B cell (primary cell): ENCODE measurements at places on chromosomes 7 and 10.

GRCh38 chr10:69703766-69704630 lies 74.0 kb downstream of the FAM241B start:
- DNase-seq = no peak

DNA sequence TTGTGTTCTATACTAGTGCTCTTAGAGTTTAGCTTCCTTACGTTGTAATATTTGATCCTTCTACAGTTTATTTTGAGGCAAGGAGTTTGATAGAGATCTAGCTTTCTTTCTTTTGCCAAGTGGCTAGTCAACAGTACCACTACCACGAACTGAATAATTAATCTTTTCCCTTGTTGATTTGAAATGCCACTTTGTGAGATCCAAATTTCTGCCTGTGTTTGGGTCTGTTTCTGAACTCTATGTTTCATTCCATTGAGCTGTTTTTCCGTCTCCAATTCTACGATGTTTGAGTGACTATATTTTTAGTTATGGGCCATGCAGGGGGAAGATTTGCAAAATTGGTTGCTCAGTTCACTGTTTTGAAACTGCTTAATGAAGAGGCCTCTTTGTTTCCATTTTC lies 134.7 kb downstream of the KIAA1217 start:
- DNase-seq = no peak

DNA sequence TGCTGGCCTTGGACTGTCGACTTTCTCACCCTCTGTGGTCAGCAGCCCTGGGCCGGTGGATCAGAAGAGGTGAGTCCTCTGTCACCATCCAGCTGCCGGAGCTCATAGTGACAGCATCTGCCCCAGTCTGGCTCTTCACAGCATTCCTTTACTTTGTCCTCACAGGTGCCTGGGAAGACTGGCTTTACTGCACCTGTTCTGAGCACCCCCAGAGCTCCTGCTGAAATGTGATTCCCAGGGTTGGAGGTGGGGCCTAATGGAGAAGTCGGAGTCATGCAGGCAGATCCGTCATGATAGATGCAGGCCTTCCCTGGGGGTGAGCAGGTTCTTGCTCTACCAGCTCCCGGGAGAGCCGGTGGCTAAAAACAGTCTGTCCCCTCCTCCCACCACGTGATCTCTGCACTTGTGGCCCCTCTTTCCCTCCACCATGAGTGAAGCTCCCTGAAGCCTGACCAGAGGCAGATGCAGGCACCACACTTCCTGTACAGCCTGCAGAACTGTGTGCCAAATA lies 171.5 kb downstream of the ZMYND11 start:
- DNase-seq = peak; percentile 61

DNA sequence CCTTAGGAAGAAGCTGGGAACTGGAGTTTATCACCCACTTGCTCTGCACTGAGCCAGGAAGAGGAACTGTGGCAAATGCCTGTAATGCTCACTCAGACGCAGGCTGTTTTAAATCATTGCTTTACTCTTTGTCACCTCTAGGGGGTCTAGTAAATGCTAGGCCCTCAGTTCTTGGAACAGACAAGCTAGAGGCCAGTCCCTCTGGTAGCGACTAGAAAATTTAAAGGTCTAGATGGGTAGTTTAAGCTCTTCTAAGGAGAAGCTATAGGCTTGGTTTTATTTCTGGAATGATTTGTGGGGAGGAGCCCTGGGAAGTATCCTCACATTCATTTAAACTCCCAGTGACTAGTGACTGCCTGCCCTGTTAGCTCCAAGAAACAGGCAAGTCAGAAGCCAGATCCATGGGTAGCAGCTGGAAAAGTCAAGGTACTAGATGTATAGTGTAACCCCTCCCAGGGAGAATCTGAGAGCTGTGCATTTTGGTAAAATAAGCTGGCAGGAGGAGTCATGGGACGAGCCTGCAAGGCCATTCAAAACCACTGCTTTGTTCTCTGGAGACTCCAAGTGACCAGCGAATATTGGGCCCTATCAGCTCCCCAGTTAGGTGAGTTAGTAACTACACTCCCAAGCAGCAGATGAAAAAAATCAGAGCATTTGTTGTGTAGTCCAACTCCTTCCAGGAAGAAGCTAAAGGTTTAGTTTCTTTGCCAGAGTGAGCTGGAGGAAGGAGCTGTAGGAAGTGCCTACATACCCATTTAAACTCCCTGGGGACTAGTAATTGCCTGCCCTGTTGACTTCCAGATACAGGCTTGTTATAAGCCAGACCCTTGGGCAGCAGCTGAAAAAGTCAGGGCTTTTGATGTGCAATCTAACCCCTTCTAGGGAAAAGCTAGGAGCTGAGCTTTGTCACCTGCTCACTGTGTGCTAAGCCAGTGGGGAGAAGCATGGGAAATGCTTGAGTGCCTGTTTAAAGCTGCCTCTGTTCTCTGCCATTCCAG lies 68.9 kb downstream of the DYNC1I1 start:
- no peak for DNase-seq

GRCh38 chr7:45295222-45295621 lies 137.6 kb downstream of the RAMP3 start:
- DNase-seq = no peak

GRCh38 chr10:4653160-4653559 lies 172.8 kb upstream of the AKR1E2 start:
- DNase-seq = no peak
